ENCODE measurements at places on chromosomes 3 and 15.

GRCh38 chr3:101038880-101039279 is 45.7 kb upstream of the ABI3BP start:
- no peak for DNase-seq

GRCh38 chr3:177385831-177386301 is 188.6 kb upstream of the TBL1XR1 start:
- no peak for DNase-seq

GRCh38 chr15:39575180-39575579 is 5.7 kb upstream of the THBS1 start:
- no peak for DNase-seq

GRCh38 chr3:79297245-79297960 is 470.4 kb downstream of the ROBO1 start:
- no peak for DNase-seq

DNA sequence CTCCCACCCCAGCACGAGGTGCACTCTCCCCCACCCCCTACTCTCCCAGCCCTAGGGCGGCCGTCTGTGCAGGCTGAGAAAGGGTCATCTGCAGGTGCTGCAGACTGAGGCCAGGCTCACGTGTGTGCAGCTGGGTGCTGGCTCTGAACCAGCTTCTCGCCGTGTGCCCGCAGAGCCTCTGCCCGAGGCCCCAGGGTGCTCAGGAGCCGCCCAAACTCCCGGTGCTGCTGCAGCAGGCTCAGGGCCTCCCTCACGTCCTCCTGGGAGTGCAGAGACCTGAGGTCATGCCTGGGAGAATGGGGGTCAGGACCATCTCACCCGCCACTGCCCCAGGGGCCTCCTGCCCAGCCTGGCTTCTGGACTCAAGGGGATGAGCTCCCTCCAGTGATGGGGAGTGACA is 17.2 kb downstream of the SPTBN5 start:
- DNase-seq = no peak

DNA sequence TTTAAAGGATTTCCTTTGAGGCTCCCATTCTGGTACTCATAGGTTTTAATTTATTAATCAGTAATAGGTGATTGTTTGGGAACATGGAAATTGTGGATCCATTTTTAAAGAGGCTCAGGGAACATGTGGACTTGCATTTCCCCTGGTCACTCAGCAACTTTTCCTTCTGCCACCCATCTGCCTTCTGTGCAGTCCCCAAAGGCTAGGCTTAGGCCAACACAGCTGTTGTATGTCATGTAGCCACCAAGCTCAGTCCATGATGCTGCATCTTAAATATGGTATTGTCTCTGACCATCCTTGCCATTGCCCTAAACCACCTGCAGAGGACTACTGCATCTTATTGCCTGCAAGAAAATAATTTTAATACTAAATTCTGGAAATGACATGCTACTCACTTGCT is 416.7 kb upstream of the SEMA6D start:
- no peak for DNase-seq

- DNase-seq = no peak
Observed at GRCh38 chr15:56715220-56715619, 18.1 kb downstream of the ZNF280D start.
